ENCODE measurements at places on chromosomes 2 and 18.

- no peak for DNase-seq
Measured at GRCh38 chr18:26205318-26205717, 20.9 kb upstream of the TAF4B start.

GRCh38 chr2:190641469-190641868, 7.4 kb upstream of the NAB1 start:
- no peak for DNase-seq

- no peak for DNase-seq
Measured at GRCh38 chr18:29651122-29651680, 1391.3 kb downstream of the DSC3 start.

- no peak for DNase-seq
Measured at GRCh38 chr18:47549021-47549540, 297.6 kb upstream of the SKOR2 start.

- DNase-seq, result no peak
Measured at GRCh38 chr2:42085706-42086487, 38.1 kb downstream of the PKDCC start.

DNA sequence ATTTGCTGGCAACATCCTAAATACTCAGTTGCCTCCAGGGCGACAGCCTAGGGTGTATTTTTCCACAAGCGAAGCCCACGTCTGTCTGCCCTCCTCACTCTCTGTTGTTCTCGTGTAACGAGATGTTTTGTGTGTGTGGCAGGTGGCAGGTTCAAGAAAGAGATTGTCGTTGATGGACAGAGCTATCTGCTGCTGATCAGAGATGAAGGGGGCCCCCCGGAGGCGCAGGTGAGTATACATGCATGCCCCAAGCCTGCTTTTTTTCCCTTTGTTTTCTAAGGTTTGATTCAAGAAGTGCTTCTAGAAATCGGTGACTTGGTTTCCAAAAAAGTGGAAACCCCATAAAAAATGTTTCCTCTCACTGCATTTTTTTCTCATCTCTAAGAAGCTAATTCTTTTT, 247.0 kb downstream of the AGAP1 start:
- DNase-seq, result peak; percentile 26

DNA sequence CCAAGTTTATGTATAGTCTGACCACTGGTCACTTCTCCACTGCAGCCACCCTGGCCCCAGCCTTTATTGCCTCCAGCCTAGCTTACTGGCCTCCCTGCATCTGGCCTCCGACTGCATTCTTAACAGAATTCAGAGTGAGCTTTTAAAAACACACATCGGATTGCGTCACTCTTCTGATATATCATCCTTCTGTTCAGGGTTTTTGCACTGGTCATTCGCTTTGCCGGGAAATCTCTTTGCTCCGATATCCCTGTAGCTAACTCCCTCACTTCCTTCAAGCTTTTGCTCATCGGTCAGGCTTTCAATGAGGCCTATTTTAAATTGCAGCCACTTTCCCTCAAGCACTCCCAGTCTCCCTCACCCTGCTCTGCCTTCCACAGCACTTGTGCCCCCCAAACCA, 101.6 kb upstream of the DLX2 start:
- DNase-seq, result no peak

Measured in KBM-7 (cell line).